Mucosa of gallbladder (tissue), 1 donor: ENCODE measurements at places on chromosomes 2 and 18. TPM values are rescaled to one million over a fixed set of nuclear protein-coding genes. Genes with fewer than 3 reads are reported as not detected.

DNA sequence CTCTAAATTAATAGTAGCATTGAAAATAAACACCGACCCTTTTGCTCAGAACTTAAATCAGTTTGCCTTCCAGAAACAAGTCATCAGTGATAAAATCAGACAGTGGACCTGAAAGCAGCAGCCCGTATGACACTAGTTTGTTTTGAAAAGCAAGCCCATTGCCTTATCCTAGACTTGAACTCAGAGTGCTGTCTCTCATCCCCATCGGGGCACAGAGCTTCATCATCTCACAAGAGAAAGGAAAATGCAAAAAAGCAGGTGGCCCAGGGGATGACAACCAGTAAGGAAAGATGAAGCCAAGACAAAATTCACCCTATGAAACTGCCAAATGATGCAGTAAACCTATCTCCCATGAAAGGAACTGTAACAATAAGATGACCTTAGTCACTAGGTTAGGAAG is 71.2 kb downstream of the CERKL start:
- no peak for DNase-seq

DNA sequence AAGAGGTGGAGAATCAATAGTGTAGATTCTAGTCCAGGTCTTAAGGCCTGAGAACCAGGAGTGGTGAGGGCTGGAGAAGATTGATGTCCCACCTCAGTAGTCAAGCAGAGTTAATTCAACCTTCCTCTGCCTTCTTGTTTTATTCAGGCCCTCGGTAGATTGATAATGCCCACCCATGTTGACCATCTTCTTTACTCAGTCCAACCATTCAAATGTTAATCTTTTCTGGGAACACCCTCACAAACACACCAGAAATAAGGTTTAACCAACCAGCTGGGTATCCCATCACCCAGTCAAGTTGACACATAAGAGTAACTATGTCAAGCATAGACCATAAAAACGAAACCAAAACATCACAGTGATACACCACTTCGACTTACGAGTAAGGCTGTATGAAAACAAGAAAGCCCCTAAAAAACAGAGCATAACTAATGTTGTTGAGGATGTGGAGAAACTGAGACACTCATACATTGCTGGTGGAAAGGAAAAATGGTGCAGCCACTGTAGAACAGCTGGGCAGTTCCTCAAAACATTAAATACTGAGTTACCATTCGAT is 57.5 kb downstream of the SLC35F5 start:
- DNase-seq, result no peak

The PDCD1 gene
- total RNA-seq, result 1.5 TPM

DNA sequence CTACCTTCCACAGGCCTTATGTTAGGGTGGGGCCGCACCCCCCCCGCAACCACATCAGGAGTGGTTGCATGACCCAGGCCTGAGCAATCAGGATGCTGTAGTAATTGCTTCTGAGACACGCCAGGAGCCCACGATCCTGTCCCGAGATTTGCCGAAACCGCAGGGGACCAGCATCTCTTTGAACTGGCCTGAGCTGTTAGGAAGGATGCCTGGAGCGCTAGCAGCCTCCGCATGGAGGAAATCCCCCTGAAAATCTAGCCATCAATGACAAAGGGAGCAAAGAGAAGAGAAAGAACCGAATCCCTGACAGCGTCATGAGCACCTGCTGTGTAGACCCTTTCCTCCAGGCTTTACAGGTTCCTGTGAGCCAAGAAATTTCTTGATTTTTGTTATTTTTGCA is 8.7 kb upstream of the TEX44 start:
- DNase-seq, result no peak

The TOGARAM2 gene
- 3.5 TPM for total RNA-seq

GRCh38 chr2:85243101-85244072 is 84.4 kb downstream of the TGOLN2 start:
- DNase-seq, result no peak

GRCh38 chr18:43022874-43023273 is 92.6 kb downstream of the RIT2 start:
- DNase-seq, result no peak

GRCh38 chr2:12457831-12458230 is 258.9 kb upstream of the TRIB2 start:
- DNase-seq, result no peak

The PSD4 gene
- 70.3 TPM for total RNA-seq

- no peak for DNase-seq
These were observed 987.4 kb downstream of the SUCLG1 start for GRCh38 chr2:83471655-83472054.

GRCh38 chr2:227153758-227154486 is 10.1 kb downstream of the COL4A4 start:
- DNase-seq, result peak; percentile 74

DNA sequence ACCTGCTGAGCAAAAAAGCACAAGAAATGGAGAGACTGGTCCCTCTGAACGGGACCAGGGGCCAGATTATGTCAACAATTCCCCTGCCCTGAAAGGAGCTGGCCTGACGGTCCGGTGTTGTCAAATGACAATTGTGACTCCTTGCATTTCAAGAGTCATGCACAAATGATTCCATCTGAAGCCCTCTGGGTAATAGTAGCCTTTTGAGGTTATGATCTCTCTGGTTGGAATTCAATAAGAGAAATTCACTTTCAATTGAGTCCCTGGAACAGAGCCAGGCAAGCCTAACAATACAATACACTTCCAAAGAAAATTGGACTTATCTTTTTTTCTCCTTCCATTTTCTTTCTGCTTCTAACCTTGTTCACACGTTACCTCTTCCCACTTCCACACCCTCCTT is 116.9 kb downstream of the C1D start:
- no peak for DNase-seq

GRCh38 chr2:201362396-201362795 is 5.3 kb upstream of the FLACC1 start:
- no peak for DNase-seq

The TUBA3E gene
- not detected for total RNA-seq
